Activated CD4-positive, alpha-beta memory T cell treated with anti-CD3 and anti-CD28 coated beads for 36 hours (primary cell): ENCODE measurements at places on chromosomes 16 and 17. TPM values are rescaled to one million over a fixed set of nuclear protein-coding genes. Genes with fewer than 3 reads are reported as not detected.

GRCh38 chr17:142102-142661, 4.8 kb downstream of the SCGB1C2 start:
- no peak overlapping the region for H3K4me3 ChIP-seq
- H3K36me3 ChIP-seq = no peaks in the 10 kb centered on the region
- peaks cover 2% of the 10 kb centered on the region for H3K4me1 ChIP-seq

DNA sequence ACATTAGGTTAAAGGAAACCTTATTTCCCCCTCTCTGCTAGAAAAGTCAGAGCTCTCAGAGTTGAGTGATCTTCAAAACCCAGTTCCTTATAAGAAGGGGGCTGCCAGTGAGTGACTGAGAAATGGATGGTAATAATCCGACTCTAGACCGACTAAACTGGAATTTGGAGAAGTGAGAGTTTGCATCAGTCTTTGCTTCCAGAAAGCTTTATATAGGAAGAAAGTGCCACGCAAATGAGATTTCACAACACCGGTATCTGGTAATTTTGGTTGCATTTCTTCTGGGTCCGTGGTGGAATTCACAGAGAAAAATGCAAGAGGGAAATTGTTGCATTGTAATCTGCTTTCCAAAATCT, 271.4 kb downstream of the MAF start:
- peaks cover 16% of the 10 kb centered on the region for H3K4me1 ChIP-seq
- H3K36me3 ChIP-seq = no peaks in the 10 kb centered on the region
- DNase-seq = no peak
- no peak overlapping the region for H3K4me3 ChIP-seq
- H3K27ac ChIP-seq = no peak overlapping the region

GRCh38 chr17:2177235-2177811, 122.4 kb downstream of the HIC1 start:
- H3K36me3 ChIP-seq = peaks cover 5% of the 10 kb centered on the region
- H3K27ac ChIP-seq = no peak overlapping the region
- H3K27me3 ChIP-seq = no peaks in the 10 kb centered on the region
- H3K4me1 ChIP-seq = no peaks in the 10 kb centered on the region
- no peak overlapping the region for H3K4me3 ChIP-seq

GRCh38 chr17:29586676-29587469, 2.6 kb downstream of the GIT1 start:
- peaks cover 6% of the 10 kb centered on the region for H3K36me3 ChIP-seq
- no peak for DNase-seq
- no peaks in the 10 kb centered on the region for H3K27me3 ChIP-seq
- peak overlapping the region; percentile 35 for H3K4me3 ChIP-seq
- peaks cover 59% of the 10 kb centered on the region for H3K4me1 ChIP-seq

The BAIAP2 gene
- 3.6 TPM for total RNA-seq

DNA sequence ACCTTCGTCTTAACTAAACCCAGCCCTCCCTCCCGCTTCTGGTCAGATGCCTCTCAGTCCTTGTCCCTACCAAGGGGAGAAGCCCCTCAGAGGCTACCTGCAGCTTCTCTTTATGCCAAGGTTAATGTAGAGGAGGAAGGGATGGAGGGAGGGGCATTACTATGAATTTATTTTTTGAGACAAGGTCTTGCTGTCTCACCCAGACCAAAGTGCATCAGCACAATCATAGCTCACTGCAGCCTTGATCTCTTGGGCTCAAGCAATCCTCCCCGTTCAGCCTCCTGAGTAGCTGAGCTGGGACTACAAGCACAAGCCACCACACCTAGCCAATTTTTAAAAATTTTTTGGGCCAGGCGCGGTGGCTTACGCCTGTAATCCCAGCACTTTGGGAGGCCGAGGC, 15.3 kb downstream of the EPOP start:
- no peak for DNase-seq
- H3K36me3 ChIP-seq = no peaks in the 10 kb centered on the region
- H3K27ac ChIP-seq = no peak overlapping the region
- peaks cover 6% of the 10 kb centered on the region for H3K4me1 ChIP-seq
- peaks cover 18% of the 10 kb centered on the region for H3K27me3 ChIP-seq
- H3K4me3 ChIP-seq = no peak overlapping the region

DNA sequence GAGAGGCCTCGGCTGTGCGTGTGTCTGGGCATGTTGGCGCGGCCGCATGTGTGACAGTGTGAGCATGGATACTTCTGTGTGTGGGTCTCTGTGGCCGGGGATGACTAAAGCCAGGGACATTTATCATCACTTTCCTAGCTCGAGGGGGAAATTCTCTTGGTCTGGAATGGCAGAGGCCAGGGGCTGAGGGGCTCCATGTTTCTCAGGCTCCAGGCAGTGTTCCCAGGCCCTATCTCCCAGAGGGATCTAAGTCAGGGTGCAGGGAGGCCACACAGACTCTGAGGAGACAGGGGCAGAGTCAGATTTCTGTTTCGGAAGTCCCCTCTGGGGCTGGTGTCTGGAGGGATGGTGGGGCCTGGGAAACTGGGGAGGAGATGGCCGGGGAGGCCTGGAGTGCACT, 23.7 kb upstream of the SPNS2 start:
- DNase-seq = no peak
- H3K36me3 ChIP-seq = no peaks in the 10 kb centered on the region
- H3K27me3 ChIP-seq = no peaks in the 10 kb centered on the region

DNA sequence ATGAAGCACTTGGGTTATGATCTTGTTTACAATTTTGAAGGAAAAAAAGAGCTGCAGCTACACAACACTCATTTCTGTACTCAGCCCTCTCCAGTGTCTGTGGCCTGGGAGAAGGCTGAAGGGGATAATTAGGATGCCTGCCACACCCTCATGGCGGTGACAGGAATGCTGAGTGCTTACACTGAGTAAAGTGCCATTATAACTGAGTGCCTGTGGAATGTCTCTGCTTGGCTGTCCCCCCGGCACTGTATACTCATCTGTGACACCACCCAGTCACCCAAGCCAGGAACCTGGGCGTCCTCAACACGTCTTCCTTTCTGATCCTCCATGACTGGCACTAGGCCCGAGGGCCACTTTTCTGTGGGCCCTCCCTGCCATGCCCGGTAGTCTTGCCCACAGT, 3.5 kb upstream of the MRPL38 start:
- no peak overlapping the region for H3K4me3 ChIP-seq
- peaks cover 2% of the 10 kb centered on the region for H3K36me3 ChIP-seq
- H3K27me3 ChIP-seq = no peaks in the 10 kb centered on the region
- peaks cover 14% of the 10 kb centered on the region for H3K4me1 ChIP-seq
